ENCODE measurements at places on chromosomes 6 and 20.

DNA sequence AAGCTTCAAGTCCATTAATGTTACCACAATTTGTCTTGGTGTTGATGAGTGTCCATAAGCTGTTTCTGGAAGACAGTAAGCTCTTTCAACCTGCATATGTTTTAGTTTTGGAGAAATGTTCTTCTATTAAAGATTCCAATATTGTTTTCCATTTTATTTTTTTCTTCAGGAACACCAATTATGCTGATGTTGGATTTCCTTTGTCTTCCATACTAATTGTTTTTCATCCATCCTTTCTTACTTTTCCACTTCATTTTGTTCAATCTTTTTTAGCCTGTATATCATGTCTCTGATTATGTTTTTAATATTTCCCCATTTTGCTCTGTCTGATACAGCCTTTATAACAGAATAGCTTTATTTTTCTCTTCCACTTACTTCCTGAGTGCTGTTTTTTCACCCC, 21.9 kb downstream of the SLC13A3 start:
- no peak for DNase-seq

- no peak for DNase-seq
Measured at GRCh38 chr6:41717392-41717736, 18.0 kb downstream of the TFEB start.

GRCh38 chr20:58995461-58996225, 11.4 kb downstream of the CTSZ start:
- no peak for DNase-seq

GRCh38 chr6:25458485-25458884, 179.3 kb downstream of the CARMIL1 start:
- no peak for DNase-seq

- no peak for DNase-seq
Measured at GRCh38 chr20:56467968-56468315, 485 bp upstream of the RTF2 start.
